ENCODE measurements at places on chromosomes 2 and 18.
A peak's percentile ranks its signal among the peaks of the same experiment; 100 is the strongest.

- no peak for DNase-seq
Observed at GRCh38 chr18:45576931-45577330, 38.3 kb upstream of the SLC14A2 start.

DNA sequence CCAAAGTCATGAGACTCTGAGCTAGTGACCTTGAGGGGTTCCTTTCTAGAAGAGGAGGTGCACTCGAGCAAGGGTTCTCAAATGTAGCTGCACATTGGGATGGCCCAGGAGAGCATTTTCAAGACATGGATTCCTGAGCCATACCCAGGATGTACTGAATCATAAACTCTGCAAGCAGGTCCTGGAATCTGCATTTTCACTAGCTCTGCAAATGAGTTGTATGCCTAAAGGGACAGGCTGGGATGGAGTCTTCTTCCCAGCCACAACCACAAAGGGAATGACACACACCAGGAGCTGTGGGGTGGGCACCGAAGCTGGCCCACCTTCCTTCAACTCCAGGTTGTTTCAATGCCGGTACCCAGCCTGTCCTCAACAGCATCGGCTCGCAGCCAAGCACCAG is 90.6 kb downstream of the GALNT14 start:
- no peak for DNase-seq

DNA sequence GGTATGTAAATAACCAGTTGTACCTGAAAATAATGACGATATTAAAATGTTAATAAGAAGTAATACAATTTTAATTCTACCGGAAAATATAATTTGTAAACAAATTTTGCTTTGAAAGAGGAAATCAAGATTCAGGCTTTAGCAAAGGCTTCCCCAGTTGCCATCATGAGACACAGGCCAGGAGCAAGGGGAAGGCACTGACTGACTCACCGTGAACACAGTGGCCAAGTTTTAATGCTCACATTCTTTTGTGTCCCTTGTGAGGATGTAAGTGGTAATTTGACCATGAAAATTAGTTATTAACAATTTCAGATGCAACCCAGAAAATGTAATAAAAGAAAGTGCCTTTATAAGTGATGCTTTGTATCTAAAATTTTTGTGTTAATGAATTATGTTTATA is 164.1 kb downstream of the GREB1L start:
- no peak for DNase-seq

DNA sequence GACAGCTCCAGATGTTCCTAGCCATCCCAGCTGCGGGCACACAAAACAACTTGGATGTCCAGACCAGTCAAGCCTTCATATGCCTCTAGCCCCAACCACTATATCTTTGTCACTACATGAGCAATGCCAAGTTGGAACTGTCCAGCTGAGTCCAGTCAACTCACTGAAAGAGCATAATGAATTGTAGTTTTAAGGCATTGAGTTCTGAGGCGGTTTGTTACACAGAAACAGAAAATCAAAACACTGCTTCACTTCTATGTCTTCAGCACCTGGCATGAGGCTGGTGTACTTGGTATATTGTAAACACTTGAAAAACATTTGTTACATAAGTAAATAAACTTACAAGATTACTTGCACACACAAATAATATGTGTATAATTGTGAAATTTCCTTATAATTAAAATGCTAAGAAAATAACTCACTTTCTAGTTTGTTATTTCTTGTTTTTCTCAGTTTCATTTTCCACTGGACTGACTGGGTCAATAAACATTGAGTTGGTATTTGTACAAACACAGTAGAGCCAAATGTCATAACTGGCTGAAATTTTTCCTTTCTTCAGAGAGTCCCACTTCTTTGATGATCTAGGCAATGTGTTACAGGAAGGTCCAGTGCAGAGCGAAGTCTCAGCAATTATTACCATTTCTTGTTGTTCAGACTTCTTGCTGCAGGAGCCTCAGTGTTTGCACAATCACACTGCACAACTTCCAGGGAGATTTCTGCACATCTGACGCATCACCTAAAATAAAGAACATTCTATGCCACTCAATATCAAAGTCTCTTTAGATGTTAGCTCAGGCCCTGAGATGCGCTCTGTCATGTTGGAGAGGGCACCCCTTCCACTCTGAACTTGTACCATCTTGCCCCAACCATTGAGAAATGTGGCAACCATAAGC is 38.2 kb upstream of the DPP4 start:
- DNase-seq, result no peak

- DNase-seq, result no peak
Observed at GRCh38 chr2:212157012-212157411, 381.6 kb downstream of the ERBB4 start.

- DNase-seq, result no peak
Observed at GRCh38 chr18:9066358-9066757, 36.1 kb upstream of the NDUFV2 start.

GRCh38 chr2:144553379-144553778 is 33.5 kb upstream of the ZEB2 start:
- no peak for DNase-seq

- peak; percentile 36 for DNase-seq
Observed at GRCh38 chr2:197273485-197273884, 37.1 kb downstream of the ANKRD44 start.

DNA sequence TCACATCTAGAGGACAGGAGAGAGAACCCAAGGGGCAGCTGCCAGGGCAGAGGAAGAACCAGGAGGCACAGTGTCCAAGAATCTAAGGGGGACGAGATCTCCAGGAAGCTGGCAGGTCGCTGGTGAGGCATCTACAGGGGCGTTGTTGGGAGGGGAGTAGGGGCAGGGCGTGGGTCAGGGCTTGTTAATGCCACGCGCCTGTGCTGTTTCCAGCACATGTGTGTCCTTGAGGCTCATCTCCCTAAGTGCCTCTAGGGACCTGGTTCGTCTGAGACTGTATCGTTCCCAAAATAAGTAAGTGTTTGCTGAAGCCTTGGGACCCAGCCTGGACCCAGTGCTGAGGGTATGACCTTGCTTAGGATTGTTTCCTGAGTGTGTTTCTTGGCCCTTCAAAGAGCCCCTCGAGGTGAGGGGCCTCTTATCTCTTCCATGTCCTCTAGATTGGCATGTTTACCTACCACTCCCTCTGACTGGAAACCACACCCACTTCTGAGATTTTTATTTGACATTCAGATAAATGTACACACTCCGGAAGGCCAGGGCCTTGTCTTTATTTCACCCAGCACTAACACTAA is 22.2 kb downstream of the HK2 start:
- DNase-seq, result no peak

DNA sequence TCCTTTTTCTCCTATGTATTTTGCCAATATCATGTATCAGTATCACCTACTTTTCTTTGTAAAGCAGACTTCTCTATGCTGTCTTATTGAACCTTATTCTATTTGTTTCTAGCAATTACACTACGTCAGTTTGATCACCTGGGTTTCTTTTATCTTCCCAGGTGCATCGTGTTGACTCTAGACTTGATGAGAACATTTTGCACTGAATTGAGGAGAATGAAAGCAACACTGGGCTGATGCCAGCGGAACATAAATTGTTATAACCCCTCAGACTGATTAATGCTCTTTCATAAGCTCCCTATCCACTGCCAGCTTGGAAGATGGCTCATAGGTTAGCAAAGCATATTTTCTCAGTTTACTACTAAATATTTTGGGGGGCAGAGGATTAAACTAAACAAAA is 140.6 kb downstream of the EPHA4 start:
- DNase-seq, result peak; percentile 92

- DNase-seq, result no peak
Observed at GRCh38 chr2:19462256-19462645, 103.8 kb upstream of the OSR1 start.

DNA sequence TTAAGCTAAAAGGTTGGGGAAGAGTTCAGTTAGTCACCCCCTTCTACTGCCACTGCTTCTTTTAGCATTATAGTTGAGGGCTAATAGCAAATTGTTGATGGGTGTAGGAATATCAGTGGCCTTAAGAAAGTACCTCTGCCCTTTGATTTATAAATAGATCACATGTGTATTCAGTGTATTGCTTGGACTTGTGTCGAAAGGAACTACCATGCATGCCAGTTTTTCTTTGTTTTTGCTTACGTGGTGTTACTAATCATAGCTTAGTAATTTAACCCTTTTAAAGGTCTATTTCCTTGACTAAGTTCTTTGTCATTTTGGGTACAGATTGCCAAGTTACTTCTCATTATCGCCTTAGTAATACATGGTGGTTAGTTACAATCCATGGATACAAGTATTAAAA is 85.6 kb downstream of the MIB1 start:
- no peak for DNase-seq

DNA sequence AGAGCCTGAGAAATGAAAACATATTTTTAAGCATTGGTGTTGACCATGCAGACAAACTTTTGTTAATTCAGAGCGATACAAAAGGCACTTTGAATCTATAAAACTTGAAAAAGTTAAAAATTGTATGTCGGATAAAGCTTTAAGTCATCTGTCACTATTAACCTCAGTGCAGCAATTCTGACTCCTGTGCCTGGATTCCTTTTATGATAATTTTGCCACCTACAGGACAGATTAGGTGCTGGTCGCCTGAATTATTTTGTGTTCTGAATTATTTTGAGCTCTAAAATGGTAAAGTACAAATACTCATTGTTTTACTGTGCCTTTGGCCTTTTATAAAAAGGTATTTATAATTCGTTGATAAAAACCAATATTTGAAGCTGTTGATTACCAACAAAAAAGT is 19.4 kb upstream of the RNF138 start:
- DNase-seq, result no peak

DNA sequence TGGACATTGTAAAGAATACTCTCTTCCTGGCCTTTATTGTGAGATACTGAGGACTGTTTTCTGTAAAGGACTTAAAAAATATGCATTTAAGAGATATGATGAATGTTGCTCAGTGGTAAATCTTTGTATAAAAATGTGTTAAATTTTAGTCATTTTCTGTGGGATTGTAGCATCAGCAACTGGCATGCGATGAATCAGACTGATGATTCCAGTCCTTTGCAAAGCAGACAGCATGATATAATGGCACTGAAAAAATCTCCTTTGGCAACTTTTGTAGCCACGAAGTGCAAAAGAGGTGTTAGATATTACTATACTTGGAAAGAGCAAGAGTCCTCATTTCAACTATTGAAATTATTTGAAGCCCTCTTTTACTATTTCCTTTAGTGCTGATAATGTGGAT is 678.7 kb downstream of the PLCL1 start:
- DNase-seq, result no peak

- no peak for DNase-seq
Observed at GRCh38 chr2:131151398-131151797, 46.3 kb downstream of the PLEKHB2 start.

DNA sequence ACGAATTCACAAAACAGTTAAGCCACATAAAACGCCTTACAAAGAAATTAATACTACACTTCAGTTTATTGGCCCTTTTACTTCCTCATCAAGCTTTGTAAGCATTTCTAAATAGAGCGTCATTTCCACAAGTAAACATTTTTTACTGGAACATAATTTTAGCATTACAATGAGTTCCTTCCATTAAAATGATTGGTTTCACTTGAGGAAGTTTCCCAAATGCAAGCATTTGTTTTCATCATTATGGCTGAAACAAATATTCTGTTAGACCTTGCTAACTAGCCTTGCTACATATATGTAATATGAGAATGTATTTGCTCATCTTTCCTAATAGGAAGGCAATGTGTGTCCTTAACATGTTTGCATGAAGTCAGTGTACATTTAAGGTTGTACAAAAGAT is 579.1 kb downstream of the IRS1 start:
- DNase-seq, result no peak

- no peak for DNase-seq
Observed at GRCh38 chr2:33448220-33448899, 28.1 kb upstream of the RASGRP3 start.

GRCh38 chr2:61949714-61950560 is 44.5 kb downstream of the COMMD1 start:
- no peak for DNase-seq

DNA sequence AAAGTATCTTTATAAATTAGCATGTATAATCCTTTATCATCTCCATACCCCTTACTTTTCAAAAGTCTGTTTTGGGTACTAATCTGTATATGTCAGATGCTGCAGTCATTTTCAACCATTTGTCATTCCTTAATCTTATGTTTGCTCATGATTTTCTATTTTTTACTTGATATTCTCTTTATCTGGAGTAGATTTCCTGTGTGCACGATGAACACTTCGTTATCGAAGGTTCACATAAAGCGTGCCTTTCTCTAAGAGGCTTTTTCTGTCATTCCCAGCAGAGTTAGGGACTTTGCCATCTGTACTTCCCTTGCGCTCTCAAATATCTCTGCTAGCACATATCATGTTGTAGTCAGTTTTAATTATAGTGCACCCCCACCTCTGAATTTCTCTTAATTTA is 123.2 kb downstream of the BIRC6 start:
- no peak for DNase-seq

- no peak for DNase-seq
Observed at GRCh38 chr18:27724362-27724761, 452.6 kb downstream of the CDH2 start.

GRCh38 chr2:120079647-120080046 is 66.8 kb downstream of the EPB41L5 start:
- no peak for DNase-seq

- DNase-seq, result no peak
Observed at GRCh38 chr2:58870704-58871103, 629.6 kb upstream of the FANCL start.

DNA sequence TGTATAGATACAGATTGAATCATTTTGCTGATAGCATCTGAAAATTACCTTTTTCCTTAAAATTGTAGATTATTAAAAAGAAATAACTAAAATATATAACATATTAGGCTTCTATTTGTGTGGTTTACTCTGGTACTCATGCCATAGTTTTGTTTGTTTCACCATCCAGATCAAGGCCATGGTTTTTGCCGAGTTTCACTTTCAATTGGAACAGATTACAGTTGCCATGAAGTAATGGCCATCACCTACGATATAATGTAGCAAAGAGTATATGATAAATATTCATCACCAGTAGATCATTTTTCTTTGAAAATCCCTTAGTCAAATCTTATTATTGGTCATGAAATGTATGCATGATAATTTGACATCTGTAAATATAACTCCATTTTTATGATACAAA is 11.9 kb upstream of the DNAH7 start:
- no peak for DNase-seq

DNA sequence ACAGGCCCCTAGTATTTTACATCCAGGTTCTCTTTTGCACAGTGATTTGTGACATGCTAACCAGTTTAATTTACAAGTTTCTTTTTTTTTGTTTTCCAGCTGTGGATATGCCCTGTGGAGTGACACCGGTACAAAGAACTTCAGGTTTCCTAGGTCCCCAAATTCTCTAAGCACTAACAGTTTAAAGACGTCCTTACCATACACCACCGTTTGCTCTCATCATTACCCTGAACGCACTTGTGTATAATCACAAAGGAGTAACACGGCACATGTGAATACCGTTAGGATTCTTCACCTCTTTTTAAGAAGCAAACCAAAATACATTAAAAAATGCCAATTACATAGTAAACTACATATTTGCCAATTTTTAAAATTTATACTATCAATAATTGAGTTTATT is 853 bp downstream of the LANCL1 start:
- no peak for DNase-seq

All from NCI-H2081 treated with DMSO at 0.1 percent for 48 hours (cell line).